ENCODE measurements at places on chromosomes 4 and X. TPM values are rescaled to one million over a fixed set of nuclear protein-coding genes. Genes with fewer than 3 reads are reported as not detected.

DNA sequence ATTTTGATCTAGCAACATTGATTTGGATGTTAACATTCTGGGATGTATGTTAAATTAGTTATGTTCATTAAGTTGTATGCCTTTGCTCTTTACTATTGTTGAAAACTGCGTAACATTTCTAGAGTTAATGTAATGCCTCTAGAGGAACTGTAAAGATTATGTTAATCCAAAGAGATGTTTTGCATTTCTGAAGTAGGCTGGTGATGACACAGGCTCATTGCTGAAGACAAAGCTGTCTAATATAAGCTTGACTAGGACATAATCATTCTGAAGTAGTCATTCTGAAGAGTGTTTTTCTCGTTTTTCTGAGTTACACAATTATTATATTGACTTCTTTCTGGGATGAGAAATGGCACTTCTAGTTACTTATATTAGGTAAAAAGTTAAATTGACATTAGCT lies 72.9 kb downstream of the LRP2BP start:
- H3K27ac ChIP-seq: no peak overlapping the region
- no peaks in the 10 kb centered on the region for H3K36me3 ChIP-seq
- DNase-seq: no peak
- no peaks in the 10 kb centered on the region for H3K4me1 ChIP-seq
- H3K4me3 ChIP-seq: no peak overlapping the region

GRCh38 chrX:131271274-131271673 lies 17.8 kb downstream of the IGSF1 start:
- no peak overlapping the region for H3K4me3 ChIP-seq
- H3K27me3 ChIP-seq: no peaks in the 10 kb centered on the region
- DNase-seq: no peak
- H3K36me3 ChIP-seq: no peaks in the 10 kb centered on the region
- no peaks in the 10 kb centered on the region for H3K4me1 ChIP-seq

DNA sequence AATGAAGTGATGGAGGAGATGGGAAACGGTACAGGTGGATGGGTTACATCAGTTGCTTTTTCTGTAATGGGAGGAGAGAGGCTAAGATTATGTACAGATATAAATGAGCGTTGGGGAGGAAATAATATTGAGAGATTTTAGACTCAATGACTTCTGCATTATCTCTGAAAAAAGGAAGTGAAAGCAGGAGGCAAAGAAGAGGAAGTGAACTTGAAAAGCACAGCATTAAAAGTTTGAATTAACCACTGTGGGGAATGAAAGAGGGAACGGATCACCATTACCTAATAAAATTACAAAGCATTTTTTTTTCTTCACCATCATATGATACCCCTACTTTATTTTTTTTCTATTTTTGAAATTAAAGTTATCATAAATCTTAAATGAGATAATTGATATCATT lies 1025.5 kb downstream of the RPA4 start:
- no peak overlapping the region for H3K4me3 ChIP-seq
- H3K36me3 ChIP-seq: no peaks in the 10 kb centered on the region
- DNase-seq: no peak
- H3K4me1 ChIP-seq: no peaks in the 10 kb centered on the region
- no peaks in the 10 kb centered on the region for H3K27me3 ChIP-seq

DNA sequence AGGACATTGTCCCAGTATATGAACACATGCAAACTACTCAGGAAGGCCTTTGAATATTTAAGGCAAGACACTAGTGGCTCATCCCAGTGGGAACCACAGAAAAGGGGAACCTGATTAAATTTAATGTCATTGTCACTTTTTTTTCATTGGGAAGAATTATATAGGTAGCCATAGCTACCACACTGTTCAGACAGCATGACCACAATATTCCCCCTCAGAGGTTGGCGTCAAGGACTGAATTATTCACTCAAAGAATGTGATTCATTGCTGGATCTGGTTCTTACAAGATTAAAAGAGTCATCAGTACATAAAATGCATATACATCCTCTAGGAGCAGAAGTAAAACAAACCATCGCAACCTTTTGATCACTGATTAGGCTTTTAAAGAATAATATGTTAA lies 92.0 kb upstream of the SMARCAD1 start:
- no peak overlapping the region for H3K27ac ChIP-seq
- no peaks in the 10 kb centered on the region for H3K36me3 ChIP-seq
- no peak for DNase-seq
- H3K27me3 ChIP-seq: no peaks in the 10 kb centered on the region

DNA sequence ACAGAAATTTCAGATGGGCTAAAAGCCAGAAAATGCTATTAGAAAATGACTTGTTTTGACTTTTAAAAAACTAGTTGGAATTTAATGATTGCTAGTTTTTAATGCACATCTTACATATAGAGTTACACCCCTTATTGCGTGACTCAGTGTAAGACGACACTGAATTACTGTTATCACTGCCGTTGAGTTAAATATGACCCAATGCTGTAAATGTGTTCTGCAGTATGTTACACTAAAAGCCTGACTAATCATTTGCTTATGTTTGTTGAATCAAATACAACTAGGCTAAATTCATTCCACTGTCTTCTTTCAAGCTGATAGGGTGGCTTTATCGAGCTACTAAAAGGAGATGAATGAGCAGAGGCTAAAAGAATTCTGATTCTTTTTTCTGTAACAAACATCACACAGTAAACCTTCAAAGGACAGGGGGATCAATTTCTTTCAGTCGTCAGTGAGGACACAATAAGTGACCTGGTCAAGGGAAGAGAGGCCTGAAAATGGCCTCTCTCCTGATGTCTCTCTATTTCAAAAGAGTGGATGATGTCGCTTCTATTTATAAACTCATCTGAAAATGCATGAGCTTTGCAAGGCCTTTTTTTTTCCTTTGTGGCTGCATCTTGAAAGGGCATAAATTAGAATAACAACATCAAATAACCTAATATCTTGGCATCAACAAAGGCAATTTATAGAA lies 142.2 kb upstream of the KCNIP4 start:
- H3K4me3 ChIP-seq: no peak overlapping the region
- H3K4me1 ChIP-seq: no peaks in the 10 kb centered on the region
- DNase-seq: no peak
- no peaks in the 10 kb centered on the region for H3K27me3 ChIP-seq

DNA sequence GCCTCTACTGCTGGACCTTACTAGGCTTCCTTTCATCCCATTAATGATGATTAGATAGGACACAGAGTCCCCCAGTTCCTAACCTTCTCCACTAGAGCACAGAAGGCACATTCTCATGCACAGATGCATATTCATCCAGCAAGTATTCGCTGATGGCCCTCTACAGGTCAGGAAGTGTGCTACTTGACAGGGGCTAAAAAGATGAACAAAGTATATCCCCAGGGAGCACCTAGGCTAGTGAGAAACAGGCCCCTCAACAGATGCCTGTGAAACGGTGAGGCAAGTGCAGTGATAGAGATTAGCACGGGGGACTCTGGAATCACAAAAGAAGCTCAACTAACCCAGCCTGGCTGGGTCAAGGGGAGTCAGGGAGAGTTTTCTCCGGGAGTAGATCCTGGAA lies 95.8 kb downstream of the MGST2 start:
- H3K27me3 ChIP-seq: no peaks in the 10 kb centered on the region
- H3K36me3 ChIP-seq: no peaks in the 10 kb centered on the region
- no peak overlapping the region for H3K4me3 ChIP-seq
- no peaks in the 10 kb centered on the region for H3K4me1 ChIP-seq
- DNase-seq: no peak

GRCh38 chrX:87265518-87265917 lies 252.1 kb upstream of the KLHL4 start:
- H3K27me3 ChIP-seq: no peaks in the 10 kb centered on the region
- H3K27ac ChIP-seq: no peak overlapping the region
- DNase-seq: no peak
- H3K4me3 ChIP-seq: no peak overlapping the region
- H3K4me1 ChIP-seq: no peaks in the 10 kb centered on the region

DNA sequence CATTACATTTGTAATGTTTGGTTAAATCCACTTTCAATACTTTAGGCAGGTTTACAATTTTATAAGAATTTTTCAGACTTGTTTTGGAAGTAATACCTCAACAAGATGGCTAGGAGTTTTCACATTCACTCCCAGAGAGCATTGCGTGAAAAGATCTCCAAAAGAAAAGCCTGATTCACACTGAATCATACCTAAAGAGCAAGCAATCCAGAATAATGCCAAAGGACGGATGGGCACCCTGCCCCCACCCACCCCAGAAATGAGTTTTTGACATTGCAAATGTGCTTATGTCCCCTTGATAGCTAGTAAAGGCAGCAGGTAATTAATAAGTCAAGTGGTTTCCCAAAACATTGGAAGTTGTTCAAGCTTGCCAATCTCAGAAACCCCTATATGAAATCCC lies 557.7 kb upstream of the TENM3 start:
- no peak overlapping the region for H3K4me3 ChIP-seq
- no peaks in the 10 kb centered on the region for H3K4me1 ChIP-seq
- no peaks in the 10 kb centered on the region for H3K27me3 ChIP-seq
- no peak overlapping the region for H3K27ac ChIP-seq

DNA sequence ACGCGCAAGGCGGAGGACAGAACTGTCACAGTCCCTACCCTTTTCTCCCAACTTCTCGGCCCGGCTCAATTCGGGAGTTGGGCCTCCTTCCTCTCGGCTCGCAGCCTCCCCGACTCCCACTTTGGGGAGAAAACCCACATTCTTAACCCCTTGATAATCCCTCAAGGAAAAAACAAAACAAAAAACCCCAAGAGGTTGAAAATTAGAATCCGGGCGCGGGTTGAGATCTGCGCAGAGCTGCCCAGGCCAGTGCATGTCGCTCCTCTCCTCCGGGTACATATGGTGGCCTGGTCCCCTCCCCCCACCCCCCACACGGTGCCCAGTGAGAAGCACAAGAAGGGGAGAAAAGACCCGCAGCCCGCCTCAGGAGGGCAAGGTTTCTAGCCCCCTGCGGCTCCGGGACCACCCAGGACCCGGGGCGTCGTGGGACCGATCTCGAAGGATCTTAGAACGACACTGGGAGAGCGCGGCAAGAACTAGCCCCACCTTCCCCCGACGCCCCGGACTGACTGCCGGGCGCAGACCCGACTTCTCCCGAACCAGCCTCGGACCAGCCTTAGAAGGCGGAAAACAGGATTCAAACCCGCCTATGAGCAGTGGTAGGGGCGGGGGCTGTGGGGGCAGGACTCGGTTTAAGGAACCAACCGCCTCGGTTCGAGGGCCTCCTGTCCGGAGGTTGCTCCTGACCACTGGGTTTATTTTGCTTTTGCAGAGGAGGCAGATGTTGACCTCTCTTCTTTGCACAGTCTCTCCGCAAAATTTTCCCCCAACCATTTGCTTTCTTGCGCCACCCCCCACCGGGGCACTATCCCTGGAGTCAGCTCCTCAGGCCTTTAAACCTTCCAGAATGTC lies 2.5 kb upstream of the PDGFRA start:
- no peaks in the 10 kb centered on the region for H3K36me3 ChIP-seq
- H3K4me1 ChIP-seq: peaks cover 19% of the 10 kb centered on the region
- H3K27me3 ChIP-seq: peaks cover 20% of the 10 kb centered on the region
- DNase-seq: no peak
- H3K27ac ChIP-seq: no peak overlapping the region

- H3K27me3 ChIP-seq: no peaks in the 10 kb centered on the region
- H3K27ac ChIP-seq: no peak overlapping the region
- no peaks in the 10 kb centered on the region for H3K4me1 ChIP-seq
- peak overlapping the region; percentile 46 for H3K4me3 ChIP-seq
Observed at GRCh38 chrX:20352504-20352903, 85.8 kb upstream of the RPS6KA3 start.

GRCh38 chrX:153303276-153304262 lies 18.0 kb downstream of the PNMA6F start:
- no peaks in the 10 kb centered on the region for H3K4me1 ChIP-seq
- H3K36me3 ChIP-seq: no peaks in the 10 kb centered on the region
- H3K27me3 ChIP-seq: no peaks in the 10 kb centered on the region
- no peak for DNase-seq
- H3K27ac ChIP-seq: no peak overlapping the region

- no peak for DNase-seq
- H3K4me3 ChIP-seq: no peak overlapping the region
- no peaks in the 10 kb centered on the region for H3K4me1 ChIP-seq
- no peaks in the 10 kb centered on the region for H3K36me3 ChIP-seq
Observed at GRCh38 chr4:13933191-13933590, 305.7 kb upstream of the BOD1L1 start.

The GEMIN8 gene
- polyA plus RNA-seq: 37.9 TPM

The UGT2B17 gene
- polyA plus RNA-seq: not detected

The NAP1L3 gene
- 1.5 TPM for polyA plus RNA-seq

The POU4F2 gene
- not detected for polyA plus RNA-seq

The CLIC2 gene
- polyA plus RNA-seq: not detected

The HTR2C gene
- not detected for polyA plus RNA-seq

The STAP1 gene
- 1.3 TPM for polyA plus RNA-seq
